ENCODE measurements at places on chromosomes 1 and 21.

- no peak for DNase-seq
Measured at GRCh38 chr1:67514786-67515185, 84.6 kb upstream of the SERBP1 start.

GRCh38 chr1:53511933-53512806 is 53.0 kb downstream of the DMRTB1 start:
- no peak for DNase-seq

DNA sequence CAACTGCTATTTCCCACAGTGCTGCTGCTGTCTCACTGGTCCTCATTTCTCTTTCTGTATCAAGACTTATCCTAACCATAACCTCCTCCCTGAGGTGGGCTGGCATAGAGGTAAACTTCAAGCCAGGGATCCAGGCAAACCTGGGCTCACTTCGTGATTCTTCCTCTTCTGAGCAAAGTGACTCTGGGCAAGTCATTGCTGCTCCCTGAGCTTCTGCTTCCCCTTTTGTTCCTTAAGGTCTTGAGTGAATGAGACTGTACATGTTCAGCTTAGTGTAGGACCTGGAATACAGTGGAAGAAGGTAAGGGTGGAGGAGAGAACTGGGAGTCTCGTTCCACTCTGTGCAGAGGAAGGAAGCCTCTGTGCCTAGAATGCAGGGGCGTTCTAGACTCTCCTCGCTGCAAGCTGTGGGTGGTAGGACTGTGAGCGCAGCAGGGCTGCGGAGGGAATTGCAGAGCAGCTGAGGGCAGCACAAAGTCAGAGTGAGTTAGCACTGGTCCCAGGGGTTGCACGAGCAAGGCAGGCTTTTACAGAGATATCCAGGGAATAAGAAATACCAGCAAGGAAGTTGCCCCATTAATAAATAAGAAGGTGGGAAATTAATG is 11.4 kb upstream of the ERI3 start:
- no peak for DNase-seq

GRCh38 chr1:56837244-56837939 is 17.2 kb upstream of the C8A start:
- DNase-seq: no peak

DNA sequence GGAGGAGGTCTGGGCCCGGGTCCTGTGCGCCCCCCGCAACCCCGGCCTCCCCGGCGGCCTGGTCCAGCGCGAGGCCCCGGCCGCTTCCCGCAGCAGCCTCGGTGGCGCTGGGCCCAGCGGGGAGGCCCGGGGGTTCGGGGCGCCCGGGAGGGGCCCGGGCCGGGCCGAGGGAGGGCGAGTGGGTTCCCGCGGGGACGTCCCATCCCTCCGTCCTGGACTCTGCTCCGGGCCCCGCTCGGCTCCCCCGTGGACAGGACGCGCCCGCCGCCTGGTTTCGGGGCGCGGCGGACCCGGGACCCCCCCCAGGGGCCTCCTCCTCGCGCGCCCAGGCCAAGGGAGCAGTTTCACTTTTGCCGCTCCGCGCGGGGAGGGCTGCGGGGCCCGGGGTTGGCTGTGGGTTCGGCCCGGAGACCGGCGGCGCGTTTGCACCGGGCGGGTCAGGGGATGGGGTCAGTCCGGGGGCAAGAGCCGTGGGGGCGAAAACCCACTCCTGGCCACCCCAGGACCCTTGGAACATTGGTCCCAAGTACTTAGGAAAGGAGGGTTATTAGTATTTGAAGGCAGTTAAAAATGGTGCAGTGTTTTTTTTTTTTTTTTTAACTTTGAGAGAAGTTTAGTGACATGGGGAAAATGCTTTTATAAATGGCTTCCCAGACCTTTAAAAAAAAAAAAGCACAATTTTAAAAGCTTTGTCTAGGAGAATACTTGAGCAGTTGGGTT is 677 bp downstream of the AGPAT3 start:
- DNase-seq: no peak

GRCh38 chr1:8423692-8424538 is 106.0 kb downstream of the SLC45A1 start:
- DNase-seq: peak; percentile 92

DNA sequence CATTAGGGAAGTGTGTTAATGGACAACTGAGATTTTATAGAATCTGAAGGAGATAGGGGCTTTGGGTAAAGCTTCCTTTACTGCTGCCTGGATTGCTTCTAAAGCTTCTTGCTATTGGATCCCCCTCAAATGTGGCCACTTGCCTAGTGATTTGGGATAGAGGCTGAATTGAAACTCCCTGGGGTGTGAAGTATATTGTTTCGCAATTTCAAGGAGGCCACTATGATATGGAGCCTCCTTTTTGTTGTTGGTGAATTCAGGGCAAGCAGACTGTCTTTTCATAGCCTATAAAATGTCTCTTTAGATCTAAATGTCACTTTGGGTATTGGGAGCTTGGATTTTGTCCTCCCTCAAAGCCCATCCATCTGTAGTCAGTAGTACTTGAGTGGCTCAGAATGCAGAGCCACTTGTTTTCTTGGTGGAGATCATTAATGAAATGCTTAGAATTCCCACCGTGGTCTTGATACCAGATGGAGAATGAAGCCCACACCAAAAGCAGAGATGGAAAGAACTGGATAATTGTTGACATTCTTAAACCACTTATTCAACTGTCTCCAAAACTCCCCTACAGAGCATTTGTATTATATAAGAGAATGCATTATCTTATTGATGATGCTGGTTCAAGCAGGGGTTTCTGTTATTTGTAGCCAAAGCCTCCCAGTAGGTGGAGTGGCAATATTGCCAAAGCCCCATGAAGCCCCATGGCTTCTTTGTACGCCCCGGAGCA is 144.3 kb upstream of the KCNE2 start:
- no peak for DNase-seq

DNA sequence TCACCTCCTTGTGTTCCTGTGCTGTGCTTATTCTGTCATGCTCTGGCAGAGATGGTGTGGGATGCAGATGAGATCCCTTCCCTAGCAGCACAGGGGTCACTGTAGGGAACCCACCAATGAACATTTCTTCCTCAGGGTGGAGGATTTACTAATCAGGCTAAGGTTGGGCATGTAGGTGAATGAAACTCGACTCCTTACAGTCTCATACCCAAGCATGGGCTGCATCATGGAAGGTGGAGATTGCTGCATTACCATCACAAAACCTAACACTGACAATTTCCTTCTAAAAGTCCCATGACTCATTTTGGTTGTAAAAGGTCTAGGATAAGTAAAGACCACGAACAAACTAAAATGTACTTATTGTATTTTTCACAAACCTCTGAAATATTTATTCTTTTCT is 399.9 kb downstream of the DSCAM start:
- DNase-seq: no peak

DNA sequence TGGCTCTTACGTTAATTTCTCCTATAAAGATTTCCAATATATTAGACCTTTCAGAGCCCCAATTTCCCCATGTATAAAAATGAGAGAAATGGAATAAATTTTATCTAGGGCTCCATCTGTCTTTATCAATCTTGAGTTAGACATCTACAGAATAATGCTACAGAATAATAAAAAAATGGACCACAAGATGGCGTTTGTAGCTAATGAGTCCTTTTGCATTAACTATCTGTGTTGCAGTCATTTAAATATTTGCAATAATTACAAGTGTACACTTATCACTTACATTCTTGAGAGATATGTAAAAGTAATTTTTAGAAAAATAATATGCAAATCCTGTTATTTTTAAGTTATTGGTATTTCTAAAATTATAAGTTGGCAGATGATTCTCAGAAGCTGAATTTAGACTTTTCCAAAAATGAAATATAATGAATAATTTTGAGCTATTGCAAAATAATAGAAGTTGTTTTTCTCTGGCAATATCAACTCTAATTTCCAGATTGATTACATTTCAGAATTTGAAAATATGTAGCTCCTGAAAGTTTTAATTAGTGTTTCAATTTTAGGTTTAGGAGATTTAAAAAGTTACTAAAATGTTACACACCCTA is 87.7 kb downstream of the SNX7 start:
- DNase-seq: no peak

GRCh38 chr21:34519694-34520093 is 7.7 kb upstream of the KCNE1 start:
- no peak for DNase-seq

DNA sequence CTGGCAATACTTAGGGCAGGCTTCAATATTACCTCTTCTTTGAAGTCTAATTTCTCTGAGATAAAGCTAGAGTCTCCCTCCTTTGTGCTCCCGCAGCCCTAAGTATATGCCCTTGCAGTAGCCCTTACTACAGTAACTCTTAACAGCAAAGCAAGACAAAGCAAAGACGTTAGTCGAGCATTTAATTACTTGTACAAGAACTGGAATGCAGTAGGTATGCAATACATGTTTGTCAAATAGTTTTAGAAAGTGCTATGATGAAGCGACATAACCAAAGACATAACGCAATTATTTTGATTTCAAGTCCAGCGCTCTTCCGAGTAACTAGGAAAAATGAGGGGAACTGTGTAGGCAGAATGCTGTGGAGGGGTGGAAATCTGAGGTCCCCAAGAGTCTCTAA is 1.6 kb downstream of the P3H1 start:
- no peak for DNase-seq

- no peak for DNase-seq
Measured at GRCh38 chr21:43603233-43603626, 56.1 kb downstream of the HSF2BP start.

DNA sequence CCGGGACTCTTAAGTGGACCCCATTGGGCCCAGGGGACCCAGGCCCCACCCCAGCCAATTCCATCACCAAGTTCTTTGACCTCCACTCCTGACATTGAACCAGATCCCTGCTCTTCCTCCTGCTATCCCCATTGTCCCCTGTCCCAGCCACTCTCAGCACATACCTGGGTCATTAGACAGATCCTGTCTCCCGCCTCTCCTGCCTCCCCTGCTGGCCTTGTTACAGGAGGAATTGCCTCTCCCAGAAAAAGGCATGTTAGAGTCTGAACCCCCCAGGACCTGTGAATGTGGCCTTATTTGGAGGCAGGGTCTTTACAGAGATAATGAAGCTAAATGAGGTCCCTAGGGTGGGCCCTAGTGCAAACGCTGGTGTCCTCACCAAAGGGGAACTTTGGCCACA is 301.9 kb downstream of the NPHP4 start:
- no peak for DNase-seq

DNA sequence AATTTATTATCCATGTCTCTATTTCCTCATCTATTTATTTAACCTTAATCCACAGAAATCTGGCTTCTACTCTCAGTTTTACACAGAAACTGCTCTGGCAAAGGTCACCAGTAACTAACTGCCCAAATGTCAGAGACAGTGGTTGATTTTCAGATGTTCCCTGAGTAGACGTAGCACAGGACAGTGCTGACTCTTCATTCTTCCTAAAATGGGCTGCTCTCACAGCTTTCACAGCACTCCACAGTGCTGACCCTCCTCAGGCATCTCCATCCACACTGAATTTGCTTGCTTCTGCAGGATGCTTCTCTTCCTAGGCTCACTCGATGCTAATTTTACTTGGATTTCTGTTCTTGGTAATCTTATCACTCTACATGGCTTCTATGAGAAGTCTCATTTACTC is 508.2 kb upstream of the ZRANB2 start:
- DNase-seq: no peak

DNA sequence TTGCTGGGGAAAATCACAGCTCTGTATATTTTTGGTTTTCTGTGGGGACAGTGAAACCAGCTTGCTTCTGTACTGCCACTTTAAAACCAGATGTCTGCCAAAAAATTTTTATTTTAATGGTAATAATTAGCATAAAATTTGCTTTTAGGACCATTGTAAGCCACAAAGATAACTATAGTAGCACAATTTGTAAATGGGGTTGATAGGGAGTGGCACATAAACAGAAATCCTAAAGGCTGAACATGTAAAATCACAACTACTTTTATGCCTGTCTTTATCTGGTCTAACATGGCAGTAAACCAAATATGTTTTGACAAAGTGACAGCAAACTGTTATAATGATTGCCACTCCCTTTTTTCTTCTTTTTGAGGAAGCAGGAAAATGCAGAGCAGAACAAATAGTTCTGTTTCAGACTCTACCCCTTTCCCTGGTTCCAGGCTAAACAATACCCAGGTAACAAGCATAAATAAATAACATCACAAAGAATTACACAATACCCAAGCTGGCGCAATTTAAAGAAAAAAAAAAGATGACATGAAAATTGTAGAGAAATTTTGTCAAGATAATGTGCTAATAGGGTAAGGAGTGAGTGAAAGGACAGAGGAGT is 24.0 kb upstream of the CCDC181 start:
- DNase-seq: no peak

DNA sequence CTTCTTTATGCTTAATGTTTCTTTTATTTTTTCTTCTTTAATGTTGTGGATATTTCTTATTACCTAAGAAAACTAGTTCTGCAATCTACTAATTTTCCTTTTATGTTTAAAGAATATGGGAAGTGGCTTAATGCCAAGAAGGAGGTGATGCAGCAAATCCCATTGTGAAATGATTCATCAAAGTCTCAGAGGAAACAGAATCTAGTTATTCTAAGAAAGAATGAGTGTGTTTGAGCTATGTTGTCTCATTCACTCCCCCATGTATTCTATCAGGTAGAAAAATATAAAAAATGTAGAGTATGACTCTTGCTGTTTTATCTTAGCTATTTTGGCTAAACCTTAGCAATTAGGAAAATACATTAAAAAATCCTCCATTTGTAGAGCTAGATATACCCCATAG is 659.9 kb upstream of the RGS18 start:
- DNase-seq: no peak

DNA sequence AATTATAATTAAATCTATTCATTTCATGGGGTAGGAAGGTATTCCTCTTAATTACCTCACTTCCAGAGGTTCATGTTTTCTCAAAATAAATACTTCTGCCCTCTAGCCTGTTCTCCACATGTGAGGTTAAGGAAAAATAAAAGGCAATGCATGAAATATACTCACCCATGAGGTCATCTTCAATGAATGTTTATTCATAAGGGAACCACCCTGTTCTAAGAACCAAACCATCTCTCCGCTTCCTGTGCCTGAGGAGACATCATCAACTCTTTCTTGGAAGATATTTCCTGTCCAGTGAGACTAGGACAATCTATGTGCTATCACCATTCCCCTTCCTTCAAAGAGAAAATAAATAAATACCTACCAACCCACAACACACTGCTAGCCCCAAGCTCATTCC is 513.7 kb upstream of the PLXNA2 start:
- DNase-seq: no peak

- DNase-seq: no peak
Measured at GRCh38 chr1:182391028-182391361, 595 bp downstream of the GLUL start.

GRCh38 chr1:174968750-174969244 is 30.9 kb upstream of the CACYBP start:
- no peak for DNase-seq

- peak; percentile 14 for DNase-seq
Measured at GRCh38 chr1:168442931-168443330, 100.9 kb downstream of the XCL2 start.
